Lung (tissue), 17 donors: ENCODE measurements at places on chromosomes 5 and 9.

GRCh38 chr5:150134198-150134588, 21.5 kb downstream of the PDGFRB start:
- DNase-seq = no peak

DNA sequence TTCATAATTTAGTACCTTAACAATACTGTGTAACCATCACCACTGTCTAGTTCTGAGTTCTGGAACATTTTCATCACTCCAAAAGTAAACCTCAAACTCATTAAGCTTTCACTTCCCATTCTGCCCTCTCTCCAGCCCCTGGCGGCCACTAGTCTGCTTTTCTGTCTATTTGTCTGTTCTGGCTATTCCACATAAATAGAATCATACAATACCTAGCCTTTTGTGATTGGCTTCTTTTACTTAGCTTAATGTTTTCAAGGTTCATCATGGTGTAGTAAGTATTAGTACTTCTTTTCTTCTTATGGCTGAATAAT, 138.7 kb downstream of the RAPGEF6 start:
- no peak for DNase-seq

- DNase-seq = no peak
Observed at GRCh38 chr9:117523531-117524153, 108.8 kb upstream of the ASTN2 start.

DNA sequence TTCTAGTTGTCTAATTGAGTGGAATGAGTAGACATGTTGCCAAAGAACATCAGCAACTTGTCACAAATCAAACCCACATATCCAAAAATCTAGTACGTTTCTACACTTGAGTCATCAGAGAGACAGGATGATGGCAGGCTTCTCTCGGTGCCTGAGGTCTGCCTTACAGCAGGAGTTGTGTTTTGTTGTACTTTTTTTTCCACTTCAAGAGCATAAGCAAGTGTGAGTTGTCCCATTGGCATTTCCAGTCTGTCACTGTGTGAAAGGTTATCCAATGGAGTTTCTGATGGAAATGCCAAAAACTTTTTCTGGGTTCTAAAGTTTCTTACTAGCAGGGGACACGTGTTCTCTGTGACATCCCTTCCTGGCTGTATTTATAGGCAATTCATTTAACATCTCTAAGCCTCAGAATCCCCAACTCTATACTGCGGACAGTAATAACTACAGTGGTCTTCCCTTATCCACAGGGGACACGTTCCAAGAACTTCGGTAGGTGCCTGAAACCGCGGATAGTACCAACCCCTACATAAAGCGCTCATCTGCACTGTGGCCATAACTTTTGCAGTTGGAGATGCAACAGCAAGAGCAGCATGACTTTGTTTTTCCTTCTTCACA, 246.5 kb downstream of the SYK start:
- DNase-seq = no peak

DNA sequence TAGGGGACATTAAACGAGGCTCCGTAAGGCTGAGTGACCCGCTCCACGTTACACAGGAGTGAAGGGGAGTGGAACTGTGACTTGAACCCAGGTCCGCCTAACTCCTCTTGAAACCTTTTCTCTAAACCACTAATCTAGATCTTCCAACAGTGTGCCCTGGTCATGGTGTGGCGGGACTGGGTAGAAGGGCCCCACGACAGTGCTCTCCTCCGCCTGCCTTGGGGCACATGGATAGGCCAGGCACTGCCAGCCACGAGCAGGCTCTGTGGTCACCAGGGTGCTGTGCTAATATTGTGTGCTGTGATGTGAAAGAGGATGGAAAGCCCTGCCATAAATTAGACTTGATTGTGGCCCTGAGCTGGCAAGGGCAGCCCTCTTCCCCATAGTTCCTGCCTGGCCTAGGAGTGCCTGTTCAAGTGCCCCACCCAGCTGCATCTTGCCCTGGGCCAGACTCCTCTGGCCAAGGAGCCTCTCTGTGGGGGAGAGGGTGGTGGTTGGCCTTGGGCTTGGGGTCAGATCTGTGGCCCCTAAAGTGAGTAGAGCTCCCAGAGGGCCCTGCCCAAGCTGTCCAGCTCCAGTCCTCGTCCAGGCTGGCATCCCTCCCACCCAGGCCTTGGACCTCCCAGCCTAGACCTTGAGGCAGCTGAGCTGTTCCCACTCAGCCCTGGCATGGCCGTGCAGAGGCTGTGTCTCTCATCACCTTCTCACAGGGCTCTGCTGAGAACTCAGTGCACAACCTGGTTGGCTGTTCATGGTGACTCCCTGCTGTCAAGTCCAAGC, 67.8 kb upstream of the TBC1D2 start:
- no peak for DNase-seq

GRCh38 chr5:122999947-123000563, 36.5 kb downstream of the PPIC start:
- DNase-seq = no peak

GRCh38 chr9:79813258-79813638, 241.5 kb downstream of the TLE4 start:
- no peak for DNase-seq

- DNase-seq = no peak
Observed at GRCh38 chr9:27280249-27280648, 16.7 kb downstream of the EQTN start.

DNA sequence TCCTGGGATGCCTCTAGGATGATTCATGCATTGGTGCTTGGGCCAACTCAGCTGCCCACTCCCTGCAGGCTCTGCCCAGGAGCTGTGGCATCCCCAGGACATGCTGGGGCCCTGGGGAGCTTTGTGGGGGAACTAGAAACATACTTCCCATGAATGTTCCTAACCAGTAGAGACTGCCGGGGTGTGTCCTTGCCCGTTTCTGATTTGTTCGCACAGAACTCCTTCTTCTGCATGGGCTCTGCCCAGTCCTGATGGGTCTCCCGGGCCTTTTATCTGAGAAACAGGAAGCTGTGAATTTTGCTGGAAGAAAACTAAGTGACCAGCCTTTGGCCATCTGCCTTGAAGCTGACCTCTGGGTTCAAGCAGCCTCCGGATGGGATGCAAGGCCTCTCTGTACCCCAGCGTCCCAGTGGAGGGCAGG, 71.6 kb upstream of the RNU6ATAC start:
- peak; percentile 80 for DNase-seq

DNA sequence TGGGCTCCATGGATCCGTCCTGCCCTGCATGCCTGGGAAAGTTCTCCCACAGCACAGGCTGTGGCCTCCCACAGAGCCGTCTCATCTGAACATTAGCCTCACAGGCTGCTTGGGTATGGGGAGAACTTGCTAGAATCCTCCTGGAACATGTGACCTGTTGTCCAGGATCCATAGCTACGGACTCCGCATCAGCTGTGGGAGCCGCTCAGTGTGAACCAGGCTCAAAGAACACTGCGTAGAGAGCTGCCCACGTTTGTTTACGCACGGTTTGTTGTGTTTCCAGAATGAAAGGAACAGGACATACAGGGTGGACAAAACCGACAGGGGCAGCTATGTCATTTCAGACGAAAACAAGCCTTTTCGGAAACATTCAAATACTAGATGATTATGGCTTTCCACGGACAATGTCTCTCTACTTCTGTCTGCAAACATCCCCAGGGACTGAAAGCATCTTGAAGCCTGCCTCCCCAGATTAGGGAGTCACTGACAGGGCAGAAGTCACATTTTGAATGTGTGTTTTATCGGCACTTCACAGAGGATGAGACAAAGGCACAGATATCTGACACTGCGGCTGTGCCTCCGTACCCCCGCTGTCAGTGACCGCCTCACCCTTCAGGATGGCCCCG, 390.3 kb downstream of the GADD45G start:
- no peak for DNase-seq

GRCh38 chr5:11040345-11040744, 279.3 kb upstream of the DAP start:
- no peak for DNase-seq

DNA sequence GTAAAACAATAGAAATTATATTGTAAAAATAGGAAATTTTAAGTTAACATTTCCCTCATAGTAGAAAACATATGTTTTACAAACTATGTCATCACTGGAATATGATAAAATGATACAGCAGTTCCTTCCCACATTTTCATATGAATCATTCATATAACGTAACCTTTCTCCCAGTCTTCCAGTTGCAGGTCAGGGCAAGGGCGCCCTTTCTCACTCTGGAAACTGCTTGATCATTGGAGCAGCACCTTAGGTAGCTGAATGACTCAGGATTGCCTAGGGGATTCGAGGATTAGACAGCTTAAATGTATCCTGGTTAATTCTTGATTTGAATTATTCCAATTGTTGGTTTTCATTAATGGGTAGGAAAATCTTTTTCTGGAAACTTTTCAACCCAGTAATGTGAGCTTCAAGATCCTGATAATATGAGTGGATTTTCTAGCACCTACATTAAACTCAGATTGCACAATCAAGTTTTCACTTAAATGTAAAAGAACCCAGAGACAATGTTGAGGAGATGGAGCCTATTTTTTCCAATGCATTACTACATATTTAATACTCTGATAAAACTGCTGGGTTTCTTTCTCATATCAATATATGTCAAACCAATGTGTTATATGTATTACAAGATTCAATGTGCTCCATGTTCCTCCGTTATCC, 32.6 kb upstream of the ANXA1 start:
- no peak for DNase-seq

DNA sequence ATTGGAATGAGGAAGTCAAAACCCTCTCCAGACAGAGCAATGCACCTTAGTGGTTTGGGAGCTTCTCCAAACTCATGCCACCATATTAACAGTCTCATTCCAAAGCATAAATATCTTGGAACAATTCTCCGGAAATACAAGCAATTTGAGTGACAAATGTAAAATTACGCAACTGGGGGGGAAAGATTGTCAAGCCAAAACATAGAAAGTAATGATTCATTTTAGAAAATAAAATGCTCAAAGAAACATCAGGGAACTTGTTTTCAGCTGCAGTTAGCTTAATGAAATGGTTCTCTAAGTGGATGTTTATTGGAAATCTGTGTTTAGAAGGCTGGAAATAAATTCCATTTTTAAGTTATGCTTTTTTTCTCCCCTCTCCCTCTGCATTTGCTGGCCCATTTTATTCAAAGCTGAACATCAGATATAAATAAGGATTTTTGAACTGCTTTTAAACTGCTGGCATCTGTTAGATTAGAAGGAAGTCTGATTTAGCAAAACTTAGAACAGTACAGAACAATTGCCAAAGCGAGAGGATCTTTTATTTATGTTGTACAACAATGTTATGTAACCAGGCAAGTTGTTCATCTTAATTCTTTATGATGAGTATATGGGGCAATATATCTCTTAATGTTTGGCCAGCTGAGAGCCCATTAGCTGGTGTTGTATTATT, 551.9 kb downstream of the PRELID2 start:
- peak; percentile 52 for DNase-seq

GRCh38 chr9:130766021-130766926, 68.8 kb upstream of the ABL1 start:
- no peak for DNase-seq

- no peak for DNase-seq
Observed at GRCh38 chr9:18887546-18887945, 145.5 kb downstream of the SAXO1 start.

- no peak for DNase-seq
Observed at GRCh38 chr9:94824913-94825610, 98.6 kb downstream of the AOPEP start.

DNA sequence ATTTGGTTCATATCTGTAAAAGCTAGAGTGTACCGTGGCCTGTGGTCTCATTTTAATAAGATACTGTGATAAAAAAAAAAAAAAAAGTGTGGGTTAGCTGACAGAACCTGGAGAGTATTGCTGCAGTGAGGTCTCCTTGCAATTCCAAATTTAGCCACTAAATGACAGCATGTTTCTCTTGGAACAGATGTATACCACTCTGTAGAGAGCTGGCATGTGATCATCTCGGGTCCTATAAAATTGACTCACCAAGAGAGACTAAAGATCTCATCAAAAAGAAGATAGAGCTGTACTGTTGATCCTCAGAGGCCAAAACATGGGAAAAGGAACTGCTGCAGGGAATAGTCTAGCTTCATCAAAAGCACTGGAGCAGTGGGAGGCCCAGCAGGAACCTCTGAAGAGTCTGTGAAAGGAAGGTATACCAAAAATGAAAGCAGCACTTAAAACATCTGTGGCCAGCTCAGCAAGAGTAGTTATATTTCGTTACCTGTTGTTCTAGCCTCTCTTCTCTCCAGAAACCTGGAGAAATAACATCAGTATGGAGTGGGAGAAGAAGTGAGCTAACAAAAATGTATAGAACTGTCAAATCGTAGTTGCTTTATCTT, 826.8 kb downstream of the EFNA5 start:
- DNase-seq = no peak

DNA sequence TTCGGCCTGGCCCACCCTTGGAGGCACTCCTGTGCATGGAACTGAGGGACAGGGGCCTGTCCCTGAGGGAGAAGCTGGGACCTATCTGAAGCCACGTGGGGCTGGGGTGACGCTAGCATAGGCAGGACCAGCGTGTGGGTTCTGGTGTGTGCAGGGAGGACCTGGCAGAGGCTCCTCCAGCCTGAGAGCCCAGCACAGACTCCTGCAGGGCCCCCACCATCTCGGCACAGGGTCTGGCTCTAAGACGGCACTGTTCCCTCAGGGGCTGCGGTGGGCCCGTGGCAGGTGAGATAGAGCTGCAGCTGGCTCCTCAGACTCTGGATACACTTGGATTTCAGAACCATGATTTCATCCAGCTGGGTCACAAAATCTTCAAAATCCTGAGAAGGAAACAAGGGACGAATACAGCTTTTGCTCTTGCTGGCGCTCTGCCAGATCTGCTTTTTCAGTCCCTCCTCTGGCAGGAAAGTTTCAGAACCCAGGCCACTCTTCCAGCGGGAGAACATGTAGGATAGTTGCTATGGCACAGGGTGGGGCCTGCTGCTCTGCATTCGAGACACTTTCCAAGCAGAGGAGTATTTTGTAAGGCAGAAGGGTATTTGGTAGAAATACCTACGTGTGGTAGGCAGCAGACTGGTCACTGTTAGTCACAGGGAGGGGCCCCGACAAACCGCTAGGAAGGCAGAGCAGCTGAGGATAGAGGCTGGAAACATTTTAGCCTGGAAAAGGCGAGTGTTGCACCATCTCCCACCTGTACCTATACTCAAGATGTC, 74.7 kb downstream of the KIF24 start:
- no peak for DNase-seq

GRCh38 chr5:159405611-159406031, 75.3 kb upstream of the IL12B start:
- DNase-seq = no peak
